ENCODE measurements at places on chromosomes 3 and 15.
A peak's percentile ranks its signal among the peaks of the same experiment; 100 is the strongest.

GRCh38 chr3:33980252-33980651, 181.8 kb downstream of the PDCD6IP start:
- DNase-seq: no peak

- DNase-seq: no peak
Measured at GRCh38 chr3:77348244-77348855, 308.5 kb downstream of the ROBO2 start.

- DNase-seq: no peak
Measured at GRCh38 chr15:99911816-99912215, 178.6 kb upstream of the LYSMD4 start.

- no peak for DNase-seq
Measured at GRCh38 chr15:92636908-92637481, 18.6 kb downstream of the FAM174B start.

DNA sequence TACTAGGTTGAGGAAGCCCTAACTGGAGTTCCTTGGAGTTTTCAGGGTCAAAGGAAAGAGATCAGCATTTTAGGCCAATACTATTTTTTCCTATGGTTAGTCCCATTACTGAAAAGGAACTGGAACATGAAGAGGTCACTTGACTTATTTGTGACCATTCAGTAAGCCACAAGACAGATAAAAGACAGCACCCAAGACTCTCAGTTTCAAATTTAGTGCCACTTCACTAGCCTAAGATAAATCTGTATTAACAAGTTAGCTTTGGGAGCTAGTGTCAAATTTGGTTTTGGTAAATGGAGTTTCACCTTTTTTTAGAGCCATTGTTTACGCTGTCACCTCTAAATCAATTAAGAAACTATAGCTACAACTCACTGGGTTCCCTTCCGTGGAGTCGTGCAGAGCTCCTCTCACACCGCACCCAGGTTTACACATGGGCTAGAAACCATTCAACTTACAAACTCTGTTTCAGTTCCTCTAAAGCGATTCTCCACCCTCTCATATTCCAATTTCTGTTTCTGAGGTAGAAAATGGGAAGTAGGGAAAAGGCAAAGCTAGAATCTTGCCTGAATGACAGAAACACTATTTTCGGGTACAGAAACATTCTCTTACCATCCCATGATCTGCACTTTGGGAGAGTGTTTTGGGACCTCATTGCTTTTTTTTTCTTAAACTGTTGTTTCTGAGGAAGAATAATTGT, 14.4 kb downstream of the CCDC32 start:
- DNase-seq: no peak

- no peak for DNase-seq
Measured at GRCh38 chr15:92444631-92445030, 51.0 kb downstream of the ST8SIA2 start.

- DNase-seq: no peak
Measured at GRCh38 chr3:72591522-72592421, 256.5 kb downstream of the SHQ1 start.

DNA sequence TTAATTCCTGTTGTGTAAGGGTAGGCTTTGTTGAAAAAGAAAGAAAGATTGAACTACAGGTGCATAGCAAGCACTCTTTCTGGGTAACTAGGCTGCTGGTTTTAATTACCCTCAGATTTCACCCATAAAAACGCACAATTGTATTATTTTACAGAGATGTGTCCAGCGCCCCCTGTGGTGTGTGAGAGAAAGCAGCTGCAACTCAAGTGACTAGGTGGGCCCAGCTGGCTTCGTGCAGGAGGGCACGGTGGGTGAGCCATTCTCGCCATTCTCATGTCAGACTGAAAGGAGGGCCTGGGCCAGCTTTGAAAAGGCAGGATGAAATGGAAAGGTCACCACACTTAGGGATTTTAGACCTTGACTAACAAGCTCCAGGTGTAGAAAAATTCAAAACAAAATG, 122.6 kb downstream of the LRIG1 start:
- peak; percentile 44 for DNase-seq

DNA sequence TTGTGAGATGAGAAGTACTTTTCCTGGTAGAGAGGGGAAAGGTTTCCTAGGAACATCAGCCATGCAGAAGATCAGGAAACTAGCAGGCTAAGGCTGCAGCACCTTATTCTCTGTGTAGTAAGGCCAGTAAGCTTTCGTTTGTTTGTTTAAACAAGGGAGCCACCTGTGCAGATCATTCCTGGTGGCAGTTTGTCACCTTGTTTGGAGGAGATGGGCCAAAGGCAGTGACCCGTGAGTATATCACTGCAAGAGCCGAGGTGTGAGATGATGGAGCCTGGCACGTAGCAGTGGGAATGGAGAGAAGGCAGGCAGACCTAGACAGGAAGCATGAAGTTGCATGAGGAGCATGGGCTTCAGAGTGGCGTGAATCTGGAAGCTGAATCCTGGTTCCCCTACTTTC, 19.6 kb downstream of the ATG7 start:
- DNase-seq: no peak

DNA sequence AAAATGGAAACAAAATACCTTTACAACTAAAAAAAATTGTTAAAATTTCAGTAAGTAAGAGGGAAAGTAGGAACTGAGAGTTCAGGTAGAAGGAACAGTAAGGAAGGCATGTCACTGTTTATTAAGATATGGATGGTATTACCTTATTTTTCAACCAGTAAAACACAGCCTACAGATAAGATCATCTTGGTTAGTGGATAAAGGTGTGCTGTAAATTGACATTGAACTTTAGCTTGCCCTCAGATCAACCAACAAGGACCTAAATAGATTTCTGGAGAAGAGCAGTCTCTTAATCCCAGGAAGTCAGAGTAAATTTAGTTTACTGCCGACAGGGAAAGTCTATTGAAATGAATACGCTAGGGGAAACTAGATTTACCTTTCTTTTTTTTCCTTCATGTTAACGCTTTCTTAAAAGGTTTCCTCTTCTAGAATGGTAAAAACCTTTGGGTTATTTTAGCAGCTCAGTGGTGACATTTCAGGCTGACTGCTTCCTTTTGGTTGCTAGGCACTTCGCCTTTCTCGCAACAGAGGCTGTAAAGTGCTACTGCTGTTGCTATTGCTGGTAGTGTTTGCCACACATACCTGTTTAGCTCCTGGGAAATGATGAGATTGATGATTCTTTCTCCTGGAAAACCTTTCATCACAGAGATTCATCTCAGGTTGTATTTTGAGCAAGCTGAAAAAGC, 12.9 kb downstream of the DZIP3 start:
- peak; percentile 12 for DNase-seq

- no peak for DNase-seq
Measured at GRCh38 chr15:85489773-85490493, 109.5 kb downstream of the AKAP13 start.
